ENCODE measurements at places on chromosomes 6 and 20.

- no peak for ATAC-seq
Measured at GRCh38 chr20:36008461-36009035, 40.2 kb downstream of the CNBD2 start.

- ATAC-seq, result peak; percentile 61
Measured at GRCh38 chr6:136510782-136511181, 39.4 kb downstream of the MAP7 start.

DNA sequence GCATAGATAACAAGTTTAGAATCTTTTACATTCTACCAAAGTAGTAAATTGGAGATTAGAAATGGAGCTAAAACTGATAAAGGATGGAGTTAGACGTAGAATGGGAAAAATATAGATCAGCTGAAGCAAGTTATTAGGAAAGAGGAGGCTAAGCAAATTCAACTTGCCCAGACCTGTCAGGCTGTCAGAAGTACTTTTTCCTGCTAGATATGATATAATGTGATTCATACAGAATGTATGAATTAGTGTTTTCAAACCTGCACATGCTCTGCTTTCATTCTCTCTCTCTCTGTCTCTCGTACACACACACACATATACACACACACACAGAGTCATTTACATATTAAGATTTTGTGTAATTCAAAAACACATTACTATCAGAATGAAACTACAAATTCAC lies 133.2 kb upstream of the HDGFL1 start:
- no peak for ATAC-seq

DNA sequence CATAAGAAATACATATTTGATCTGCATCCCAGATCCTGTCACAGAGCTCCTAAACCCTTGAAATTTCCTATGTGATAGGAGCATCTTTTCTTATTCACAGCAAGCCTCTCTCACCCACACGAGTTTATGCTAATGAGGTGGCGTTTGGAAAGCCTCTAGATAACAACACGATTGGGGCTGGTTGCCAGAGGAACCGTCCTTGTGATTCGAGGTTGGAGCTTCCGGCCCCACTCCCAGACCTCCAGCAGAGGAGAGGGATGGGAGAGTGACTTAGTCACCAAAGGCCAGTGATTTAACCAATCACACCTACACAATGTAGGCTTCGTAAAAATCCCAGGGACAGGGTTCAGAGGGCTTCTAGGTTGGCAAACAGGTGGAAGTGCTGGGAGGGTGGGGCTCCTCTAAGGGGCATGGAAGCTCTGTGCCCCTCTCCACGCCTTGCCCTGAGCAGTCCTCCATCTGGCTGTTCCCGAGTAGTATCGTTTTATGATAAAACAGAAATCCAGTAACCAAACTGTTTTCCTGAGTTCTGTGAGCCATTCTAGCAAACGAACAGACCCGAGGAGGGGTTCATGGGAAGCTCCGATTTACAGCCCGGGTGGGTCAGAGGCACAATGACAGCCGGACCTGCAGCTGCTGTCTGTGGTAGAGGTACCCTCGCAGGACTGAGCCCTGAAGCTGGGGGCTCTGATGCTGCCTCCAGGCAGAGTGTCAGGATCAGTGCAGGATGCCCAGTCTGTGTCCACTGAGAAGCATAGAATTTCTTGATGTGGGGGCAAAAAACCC lies 238.1 kb upstream of the ARID1B start:
- ATAC-seq, result no peak

GRCh38 chr20:46433051-46433450 lies 26.6 kb upstream of the ELMO2 start:
- ATAC-seq, result no peak

DNA sequence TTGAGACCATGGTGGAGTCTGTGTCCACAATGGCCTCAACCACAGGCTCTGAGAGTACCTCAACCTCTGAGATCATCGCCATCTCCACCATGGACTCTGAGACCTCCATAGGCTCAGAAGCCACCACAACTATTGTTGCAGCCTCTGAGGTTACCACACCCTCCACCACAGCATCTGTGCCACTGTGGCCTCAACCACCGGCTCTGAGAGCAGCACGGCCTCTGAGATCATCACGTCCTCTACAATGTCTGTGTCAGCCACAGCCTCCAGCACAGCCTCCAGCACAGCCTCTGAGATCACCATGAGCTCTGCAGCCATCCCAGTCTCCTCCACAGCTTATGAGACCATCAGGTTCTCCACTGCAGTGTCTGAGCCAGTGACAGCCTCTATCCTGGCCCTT lies 19.4 kb upstream of the MUC21 start:
- no peak for ATAC-seq

DNA sequence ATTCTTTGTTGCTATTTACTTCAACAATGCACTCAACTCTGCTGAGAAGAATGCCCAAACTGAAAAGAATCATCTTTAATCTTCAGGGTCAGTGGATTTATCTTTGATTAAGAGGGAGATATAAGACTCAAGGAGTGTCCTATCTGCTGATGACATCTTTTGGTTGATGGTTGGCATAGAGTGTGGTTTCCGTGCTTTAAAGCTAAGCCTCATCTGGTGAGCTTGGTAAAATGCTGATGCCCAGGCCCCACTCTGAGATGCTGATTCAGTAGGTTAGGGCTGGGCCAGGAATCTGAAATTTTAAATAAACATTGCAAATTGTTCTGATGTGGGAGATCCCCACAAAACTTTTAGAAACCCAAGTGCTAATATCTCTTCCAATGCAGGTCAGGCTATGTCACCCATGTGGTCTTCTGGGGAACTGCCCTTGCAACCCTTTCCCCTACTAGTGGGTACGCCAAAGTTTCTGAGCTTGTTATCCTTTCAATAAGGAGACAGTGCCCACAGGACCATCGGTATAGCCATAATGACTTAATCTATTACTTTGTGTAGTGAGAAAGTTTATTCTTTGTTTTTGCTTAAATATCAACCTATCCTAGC lies 68.5 kb upstream of the ARMH2 start:
- ATAC-seq, result no peak

DNA sequence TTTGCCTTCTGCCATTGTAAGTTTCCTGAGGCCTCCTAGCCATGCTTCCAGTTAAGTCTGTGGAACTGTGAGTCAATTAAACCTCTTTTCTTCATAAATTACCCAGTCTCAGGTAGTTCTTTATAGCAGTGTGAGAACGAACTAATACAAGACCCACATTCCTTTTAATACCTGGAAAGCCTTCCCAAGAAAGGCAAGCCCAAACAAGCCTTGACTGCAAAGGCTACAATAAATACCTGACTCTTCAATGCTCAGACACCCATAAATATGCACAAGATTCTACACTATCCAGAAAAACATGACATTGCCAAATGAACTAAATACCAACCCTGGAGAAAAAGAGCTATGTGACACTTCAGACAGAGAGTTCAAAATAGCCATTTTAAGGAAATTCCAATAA lies 338.8 kb downstream of the HAO1 start:
- no peak for ATAC-seq

DNA sequence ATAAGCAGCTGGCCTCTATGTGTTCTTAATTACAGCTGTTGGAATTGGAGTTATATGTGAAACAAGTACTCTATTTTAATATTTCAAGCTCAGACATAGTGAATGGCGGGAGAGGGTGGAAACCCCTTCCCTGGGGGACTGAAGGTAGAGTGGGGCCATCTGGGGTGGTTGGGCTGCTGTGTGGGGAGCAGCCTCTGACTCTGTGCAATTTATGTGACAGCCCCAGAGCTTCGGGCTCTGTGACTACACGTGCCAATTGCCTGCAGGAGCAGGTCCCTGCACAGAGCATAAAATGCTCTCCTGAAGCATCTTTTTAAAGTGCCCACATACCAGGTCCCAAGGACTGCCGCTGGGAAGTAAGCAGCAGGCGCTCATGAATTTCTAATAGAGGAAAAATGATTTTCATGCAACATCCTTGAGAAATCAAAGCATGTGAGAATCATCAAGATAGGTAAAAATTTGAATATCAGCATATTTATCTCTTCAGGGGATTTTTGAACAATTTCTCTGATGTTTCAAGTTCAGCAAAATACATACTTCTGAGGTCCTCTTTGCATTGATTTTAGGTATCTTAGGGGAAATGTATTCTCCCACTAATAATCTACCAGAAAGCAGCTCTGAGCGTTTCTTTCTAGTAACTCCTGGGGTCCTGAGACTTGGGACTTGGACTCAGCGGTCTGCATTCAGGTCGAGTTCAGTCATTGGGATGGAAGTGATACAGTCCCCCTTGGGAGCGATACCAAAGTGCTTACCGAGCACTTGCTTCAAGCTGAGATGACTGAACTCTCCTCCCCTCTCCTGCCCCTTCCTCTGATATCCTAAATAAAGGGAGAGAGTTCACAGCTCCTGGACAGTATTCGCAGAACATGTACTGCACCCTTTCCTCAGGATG lies 40.0 kb downstream of the ALDH8A1 start:
- no peak for ATAC-seq

- ATAC-seq, result no peak
Measured at GRCh38 chr6:71706523-71706922, 179.8 kb upstream of the RIMS1 start.

DNA sequence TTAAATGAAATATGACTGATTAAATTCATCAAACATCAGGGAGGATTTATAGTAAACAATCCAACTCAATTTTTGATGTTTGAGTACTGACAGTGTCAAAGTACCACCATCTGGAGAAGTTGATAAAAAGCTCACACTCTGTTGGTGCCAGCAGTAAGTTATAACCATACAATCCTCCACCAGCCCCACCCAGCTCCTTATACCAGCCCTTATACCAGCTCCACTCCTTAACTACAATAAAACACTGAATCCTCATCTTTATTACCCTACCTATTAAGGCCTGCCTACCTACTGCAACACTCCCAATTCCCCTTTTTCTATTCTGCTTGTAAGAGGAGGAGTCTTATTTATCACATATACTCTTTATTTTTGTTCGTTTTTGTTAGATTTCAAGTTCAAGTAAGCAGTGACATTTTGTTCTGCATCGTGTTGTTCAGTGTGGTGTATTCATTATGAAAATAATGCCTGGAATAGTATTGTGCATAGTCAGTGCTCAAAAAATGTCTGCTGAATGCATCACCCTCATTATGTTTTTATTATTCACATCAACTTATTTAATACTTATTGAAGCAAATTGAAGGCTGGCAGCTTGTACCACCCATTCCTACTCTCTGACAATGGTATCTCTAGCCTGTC lies 954.7 kb upstream of the ADGRB3 start:
- no peak for ATAC-seq

GRCh38 chr6:48714250-48714649 lies 603.3 kb upstream of the PTCHD4 start:
- ATAC-seq, result no peak

DNA sequence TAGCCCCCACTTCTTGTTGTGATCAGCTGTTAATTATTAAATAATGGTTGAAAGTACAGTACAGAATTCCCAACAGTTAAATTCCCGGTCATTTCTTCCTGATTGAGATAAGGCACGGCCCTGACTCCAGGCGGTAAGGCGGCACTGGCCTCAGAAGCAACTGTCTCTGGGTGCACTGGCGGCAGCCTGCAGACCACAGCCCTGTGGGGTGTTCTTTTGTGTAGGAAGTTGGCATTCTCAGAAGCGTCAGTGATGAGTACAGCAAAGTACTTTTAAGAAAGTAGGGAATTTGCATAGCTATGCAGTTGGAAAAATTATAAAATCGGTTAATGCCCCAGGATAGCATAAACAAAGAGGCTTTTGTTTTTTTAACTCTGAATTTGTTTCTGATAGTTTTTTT lies 50.5 kb downstream of the SAMD5 start:
- no peak for ATAC-seq

DNA sequence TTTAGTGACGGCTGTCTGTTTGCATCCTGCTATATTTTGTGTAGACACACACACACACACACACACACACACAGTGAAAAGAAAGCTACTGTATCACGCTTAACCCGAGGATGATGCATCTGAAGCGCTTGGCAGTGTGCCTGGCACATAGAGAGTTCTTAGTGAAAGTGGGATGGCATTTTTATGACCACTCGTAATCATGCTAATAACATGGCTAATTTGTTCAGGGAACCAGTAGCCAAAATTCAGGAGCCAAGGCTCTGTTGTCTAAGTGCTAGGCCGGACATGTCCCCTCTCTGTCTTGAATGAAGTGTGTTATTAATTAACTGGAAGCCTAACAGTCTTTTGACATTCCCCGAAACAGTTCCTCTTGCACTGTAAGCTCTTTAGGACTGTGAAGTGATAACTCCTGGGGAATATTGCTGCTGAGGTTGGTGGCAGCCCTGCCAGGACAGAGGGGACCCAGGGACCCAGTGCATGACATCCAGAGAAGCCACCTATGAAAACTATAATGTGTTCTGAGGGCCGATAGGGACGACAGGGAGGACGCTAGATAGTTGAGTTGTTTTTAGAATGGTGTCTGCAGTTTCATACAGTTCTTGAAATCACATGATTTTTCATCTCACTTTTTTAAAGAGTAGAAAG lies 45.0 kb upstream of the IRF4 start:
- ATAC-seq, result no peak

DNA sequence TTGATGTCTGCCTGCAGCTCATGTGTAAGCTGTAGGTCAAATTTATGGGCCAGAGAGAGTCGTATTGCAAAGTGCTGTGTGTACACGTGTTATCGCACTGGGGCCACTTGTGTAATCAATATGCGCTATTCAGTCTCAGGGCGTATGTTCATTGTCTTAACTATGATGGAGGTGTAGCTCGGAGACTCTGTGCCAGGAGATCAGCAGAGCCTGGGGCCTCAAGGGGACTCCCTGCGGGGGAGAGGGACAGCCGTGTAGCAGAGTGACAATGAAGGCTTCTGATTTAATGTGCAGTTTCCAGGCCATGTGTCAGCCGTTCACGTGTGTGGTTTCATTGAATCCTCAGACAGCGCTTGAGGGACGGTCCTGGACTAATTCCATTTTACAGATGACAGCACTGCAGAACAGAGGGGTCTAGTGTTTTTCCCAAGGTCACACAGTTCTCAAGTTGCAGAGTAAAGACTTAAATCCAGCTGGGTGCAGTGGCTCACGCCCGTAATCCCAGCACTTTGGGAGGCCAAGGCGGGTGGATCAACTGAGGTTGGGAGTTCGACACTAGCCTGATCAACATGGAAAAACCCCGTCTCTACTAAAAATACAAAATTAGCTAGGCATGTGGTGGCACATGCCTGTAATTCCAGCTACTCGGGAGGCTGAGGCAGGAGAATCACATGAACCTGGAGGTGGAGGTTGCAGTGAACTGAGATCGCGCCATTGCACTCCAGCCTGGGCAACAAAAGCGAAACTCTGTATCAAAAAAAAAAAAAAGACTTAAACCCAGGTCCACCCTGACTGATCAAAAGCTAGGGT lies 242.5 kb downstream of the PREX1 start:
- ATAC-seq, result no peak

- no peak for ATAC-seq
Measured at GRCh38 chr6:126781582-126781981, 336.9 kb upstream of the RSPO3 start.
